ENCODE measurements at places on chromosomes 6 and 20.

DNA sequence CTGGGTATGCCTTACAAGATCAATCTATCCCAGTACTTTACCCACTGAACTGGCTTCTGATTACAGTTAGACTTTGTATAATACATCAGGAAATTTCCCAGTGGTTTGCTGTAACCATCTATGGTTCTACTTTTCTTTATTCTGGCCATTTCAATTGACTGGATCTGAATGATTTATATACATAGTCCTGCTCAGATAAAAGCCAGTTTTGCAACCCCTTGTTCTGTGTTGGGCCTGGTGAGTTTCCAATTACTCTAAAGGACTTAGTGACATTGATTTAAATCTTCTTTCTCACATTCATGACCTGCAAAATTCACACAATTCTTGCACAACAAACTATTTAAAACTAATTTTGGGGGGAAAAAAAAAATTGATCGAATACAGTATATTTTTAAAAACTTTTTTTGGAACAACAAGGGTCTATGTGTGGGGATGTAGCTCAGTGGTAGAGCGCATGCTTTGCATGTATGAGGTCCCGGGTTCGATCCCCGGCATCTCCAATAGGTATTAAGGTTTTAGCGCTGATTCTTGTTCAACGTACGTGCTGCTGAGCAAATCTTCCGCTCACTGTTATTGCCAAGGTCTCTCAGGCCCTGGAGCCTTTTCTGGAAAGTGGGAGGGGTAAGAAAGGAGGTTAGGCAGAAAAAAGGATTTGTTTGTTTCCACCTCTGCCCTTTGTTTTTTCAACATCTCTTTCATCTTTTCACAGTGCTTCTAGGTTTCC lies 117.5 kb downstream of the GPX5 start:
- DNase-seq = no peak

DNA sequence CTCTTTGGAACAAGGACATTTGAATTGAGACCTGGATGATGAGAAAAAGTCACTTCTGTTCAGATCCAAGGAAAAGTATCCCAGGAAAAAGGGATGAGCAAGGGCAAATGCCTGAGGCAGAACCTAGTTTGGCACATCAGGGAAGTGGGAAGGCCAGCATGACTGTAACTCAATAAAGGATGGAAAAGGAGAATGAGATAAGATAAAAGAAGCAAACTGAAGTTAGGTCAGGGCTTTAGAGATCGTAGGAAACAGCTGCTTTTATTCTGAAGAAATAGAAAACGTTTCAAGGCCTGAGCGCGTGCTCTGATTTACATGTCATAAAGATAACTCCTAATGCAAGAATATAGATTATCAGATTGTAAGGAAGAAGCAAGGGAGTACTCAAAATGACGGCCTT lies 450.0 kb downstream of the FRK start:
- no peak for DNase-seq

DNA sequence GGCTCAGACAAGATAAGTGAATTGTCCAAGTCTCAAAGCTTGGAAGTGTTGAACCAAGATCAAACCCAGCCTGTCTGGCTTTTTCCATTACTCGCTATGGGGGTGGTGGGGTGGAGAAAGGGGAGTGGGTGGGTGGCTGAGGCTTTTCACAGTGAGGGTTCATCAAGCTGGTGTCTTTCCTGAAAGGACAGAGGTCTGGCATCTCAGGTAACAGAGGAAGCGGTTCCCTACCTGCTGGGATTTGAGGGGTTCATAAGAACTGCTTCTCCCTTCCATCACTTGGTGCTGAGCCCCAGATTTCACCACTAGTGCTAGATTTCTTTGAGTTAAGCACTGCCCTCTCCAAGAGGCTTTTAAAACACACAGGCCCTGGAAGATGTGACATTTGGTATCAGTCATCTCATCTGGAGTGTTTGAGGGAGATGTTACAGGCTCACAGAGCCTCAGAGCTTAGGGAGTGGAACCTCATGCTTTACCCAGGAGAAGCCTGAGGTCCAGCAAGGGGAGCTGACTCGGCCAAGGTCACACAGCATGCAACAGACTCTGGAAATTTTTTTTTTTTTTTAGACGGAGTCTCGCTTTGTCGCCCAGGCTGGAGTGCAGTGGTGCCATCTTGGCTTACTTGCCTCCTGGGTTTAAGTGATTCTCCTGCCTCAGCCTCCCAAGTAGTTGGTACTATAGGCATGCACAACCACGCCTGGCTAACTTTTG lies 6.0 kb upstream of the VEGFA start:
- no peak for DNase-seq

DNA sequence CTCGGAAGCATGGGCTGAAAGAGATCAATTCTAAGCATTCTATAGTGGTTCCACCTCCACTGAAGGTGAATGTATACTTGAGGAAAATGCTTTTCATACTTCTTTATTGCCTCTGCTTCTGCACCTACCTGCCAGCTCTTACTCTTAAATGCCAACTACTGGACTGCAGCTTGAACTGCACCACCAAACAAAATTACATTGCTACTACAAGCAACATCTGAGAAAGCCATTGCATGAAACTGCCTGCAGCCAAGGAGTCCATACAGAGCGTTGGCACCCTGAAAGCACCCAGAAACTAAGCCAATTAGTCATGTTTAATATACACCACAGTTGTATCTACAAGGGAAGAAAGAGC lies 440.9 kb downstream of the BTBD3 start:
- no peak for DNase-seq

DNA sequence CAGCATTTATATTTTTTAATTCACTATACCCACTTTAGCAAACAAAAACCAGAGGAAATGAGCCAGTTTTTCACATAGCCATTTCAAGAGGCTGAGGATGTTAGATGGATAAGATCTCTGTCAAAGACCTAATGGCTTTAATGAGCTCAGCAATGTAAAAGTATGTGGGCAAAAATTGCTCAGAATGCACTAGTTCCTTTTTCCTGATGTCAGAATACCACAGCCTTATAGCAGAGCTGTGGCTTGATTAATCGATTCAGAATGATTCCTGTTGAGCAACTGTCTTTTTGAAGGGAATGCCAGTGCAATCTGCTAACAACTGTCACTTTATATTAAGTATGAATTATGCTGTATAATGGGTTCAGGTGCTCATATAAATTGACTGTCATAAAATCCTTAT lies 100.6 kb upstream of the HIVEP1 start:
- no peak for DNase-seq

DNA sequence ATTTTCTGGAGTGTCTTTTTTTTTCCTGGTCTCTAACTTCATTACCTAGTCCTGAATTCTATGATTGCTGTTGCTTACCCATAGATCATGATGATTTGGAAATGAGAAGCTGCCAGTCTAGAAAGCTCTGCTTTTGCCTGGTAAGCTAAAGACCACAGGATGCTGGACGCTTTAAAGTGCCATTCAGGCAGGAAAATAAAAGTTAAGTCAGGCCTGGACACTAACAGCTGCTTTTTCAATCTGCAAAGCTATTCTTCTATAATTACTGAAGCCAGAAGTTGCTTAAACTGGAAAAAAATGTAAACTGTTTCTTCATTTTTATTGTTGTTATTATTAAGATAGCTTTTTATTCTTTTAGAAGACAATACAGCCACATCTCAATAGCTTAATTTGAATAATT lies 129.8 kb upstream of the SPACA1 start:
- DNase-seq = no peak

DNA sequence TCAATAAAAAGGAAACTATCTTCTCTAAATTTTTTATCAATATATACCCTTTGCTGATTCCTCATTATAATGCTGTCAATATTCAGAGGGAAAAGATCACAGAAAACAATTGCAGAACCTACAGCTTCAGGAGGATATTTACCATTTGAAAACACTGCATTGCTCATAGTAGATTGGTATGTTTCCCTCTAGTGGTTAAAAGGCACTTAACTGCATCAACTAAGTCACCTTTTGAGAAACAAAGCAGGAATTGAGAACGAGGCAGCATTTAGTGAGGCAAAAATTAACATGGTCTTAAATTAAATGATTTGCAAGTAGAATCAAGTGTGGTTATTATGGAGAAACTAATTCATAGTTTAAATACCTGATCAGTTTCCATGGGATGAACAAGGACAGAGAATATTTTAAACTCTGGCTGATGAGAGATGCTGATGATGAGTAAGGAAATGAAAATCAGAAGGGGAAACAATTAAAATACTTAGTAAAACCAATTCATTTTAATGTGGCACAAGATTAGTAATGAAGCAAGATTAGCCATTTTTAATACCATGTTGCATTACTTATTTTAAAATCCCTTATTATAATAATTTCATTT lies 642.1 kb downstream of the EPHA7 start:
- peak; percentile 46 for DNase-seq

GRCh38 chr6:155406801-155407200 lies 48.8 kb downstream of the NOX3 start:
- no peak for DNase-seq

DNA sequence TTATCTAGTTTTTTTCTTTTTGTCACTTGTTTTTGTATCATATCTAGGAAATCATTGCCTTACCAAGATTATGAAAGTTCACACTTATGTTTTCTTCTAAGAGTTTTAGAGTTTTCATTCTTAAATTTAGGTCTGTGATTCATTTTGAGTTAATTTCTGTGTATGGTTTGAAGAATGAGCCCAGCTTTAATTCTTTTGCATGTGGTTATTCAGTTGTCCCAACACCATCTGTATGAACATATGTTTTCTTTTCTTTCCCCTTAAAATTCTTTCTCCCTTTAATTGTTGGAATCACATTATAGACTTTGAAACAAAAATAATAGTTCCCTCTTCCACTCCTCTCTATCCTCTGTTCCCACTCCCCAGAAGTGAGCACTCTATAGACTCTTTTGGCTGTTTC lies 85.4 kb downstream of the SLX4IP start:
- DNase-seq = no peak

GRCh38 chr20:38369389-38369788 lies 23.1 kb downstream of the LBP start:
- DNase-seq = peak; percentile 45

GRCh38 chr6:4935975-4936680 lies 67.7 kb downstream of the RPP40 start:
- no peak for DNase-seq

DNA sequence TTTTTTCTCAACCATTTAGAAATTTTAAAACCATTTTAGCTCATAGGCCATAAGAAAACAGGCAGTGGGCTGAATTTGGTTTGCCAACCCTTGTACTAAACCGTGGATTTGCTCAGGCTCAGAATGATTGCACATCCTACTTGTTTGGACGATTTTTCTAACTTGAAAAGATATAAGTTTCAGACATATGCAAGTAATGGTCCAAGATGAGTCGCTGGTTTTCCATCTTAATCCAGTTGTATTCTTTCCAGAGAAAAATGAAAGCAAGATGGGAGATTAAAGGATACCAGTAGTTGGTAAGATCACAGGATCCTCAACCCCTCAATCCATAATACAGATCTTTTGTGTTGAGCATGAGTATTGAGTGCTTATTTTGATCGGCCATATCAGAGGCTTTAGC lies 250.9 kb downstream of the TINAG start:
- DNase-seq = no peak

GRCh38 chr6:151372164-151372563 lies 19.2 kb downstream of the ZBTB2 start:
- no peak for DNase-seq

DNA sequence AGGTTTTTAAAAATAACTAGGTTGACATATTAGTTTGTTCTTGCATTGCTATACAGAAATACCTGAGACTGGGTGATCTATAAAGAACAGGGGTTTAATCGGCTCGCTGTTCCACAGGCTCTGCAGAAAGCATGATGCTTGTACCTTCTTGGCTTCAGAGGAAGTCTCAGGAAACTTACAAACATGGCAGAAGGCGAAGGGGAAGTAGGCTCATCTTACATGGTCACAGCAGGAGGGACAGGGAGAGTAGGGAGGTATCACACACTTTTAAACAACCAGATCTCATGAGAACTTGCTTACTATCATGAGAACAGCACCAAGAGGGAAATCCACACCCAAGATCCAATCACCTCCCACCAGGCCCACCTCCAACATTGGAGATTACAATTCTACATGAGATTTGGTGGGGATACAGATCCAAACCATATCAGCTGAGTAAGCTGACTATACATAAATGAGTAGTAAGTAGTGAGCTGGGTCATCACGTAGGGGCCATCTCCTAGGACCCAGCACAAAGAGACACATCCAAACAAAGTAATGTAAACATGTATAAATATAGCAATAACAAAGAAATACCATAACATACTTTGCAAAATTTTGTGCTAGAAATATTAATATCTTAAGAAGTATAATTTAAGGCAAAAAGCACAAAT lies 31.4 kb upstream of the SIRPG start:
- DNase-seq = no peak

DNA sequence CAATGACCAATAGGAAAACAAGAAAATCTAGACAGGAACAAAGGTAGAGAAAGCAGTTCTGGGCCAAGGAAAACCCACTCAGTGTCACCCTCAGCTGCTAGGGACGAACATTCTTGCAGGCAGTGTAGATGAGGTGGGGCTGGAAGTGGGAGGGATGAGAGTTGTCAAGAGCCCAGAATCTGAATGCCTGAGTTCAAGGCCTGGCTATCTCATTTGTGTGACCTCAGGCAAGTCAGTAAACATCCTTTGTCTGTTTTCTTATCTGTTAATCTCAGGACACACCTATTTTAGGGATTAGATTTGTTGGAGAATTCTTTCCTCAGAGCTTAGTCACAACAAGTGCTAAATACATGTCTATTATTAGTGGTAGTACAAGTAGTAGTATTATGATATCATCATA lies 50.9 kb upstream of the KIF16B start:
- no peak for DNase-seq

- no peak for DNase-seq
These were observed 12.0 kb downstream of the GCLC start for GRCh38 chr6:53532942-53533341.

- no peak for DNase-seq
These were observed 42.9 kb upstream of the EYA2 start for GRCh38 chr20:46851746-46852145.

DNA sequence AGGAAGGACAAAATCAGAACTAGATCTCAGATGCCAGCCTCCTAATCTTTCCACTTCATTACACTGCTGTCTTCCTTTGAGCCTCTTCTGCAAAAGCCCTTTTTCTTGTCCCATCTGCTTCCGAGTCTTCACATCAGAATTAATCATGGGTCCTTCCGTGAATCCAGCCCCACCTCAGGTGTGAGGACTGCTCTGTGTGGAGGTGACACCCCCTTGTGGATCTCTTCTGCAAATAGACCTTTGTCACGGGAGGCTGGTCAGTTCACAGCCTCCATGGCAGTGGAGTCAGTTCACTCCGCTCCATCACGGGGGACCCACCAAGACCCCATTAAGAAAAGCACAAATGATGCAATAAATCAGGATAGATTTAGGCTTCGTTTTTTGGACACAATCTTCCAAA lies 171.1 kb downstream of the ADAT2 start:
- peak; percentile 15 for DNase-seq

GRCh38 chr20:21808863-21809664 lies 103.6 kb downstream of the PAX1 start:
- DNase-seq = no peak

DNA sequence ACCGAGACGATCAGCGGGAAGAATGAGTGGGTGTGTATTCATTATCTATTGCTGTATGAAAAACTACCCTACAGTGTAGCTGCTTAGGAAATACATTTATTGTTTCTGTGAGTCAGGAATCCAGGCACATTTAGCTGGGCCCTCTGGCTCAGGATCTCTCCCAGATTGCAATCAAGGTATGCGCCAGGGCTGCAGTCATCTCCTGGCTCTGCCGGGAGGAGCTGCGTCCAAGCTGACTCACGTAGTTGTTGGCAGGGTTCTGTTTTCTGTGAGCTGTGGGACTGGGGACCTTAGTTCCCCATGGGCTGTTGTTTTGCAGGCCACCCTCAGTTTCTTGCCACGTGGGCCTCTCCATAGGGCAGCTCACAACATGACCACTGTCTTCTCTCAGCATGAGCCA lies 68.2 kb upstream of the FUCA2 start:
- DNase-seq = no peak

GRCh38 chr20:17572034-17572638 lies 2.3 kb downstream of the DSTN start:
- DNase-seq = no peak
